ENCODE measurements at places on chromosomes 7 and 10.

DNA sequence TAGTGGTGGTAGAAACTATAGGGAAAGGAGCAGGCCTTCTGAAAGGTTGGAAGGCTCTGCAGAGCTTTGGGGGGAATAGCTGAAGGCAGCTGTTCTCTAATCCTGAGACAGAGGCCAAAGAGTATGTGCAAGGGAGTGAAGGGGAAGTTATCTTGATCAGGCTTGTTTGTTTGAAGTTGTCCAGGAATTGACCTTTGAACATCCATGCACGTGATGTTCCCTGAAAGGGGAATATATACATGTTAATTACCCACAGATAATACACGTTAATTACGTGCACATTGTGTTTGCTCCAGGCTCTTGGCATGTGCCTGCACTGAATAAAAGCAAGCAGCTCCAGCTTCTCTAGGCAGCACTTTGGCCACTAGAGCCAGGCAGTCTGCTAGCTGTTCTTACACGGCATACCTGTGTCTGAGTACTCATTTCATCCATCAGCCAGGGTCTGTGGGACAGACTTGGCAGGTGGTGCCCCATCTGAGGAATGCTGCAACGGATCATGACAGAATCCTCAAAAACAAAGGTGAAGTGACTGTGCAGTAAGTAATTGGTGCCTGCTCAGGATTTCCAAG is 18.0 kb upstream of the STARD3NL start:
- DNase-seq: no peak

- no peak for DNase-seq
These were observed 33.7 kb downstream of the MASTL start for GRCh38 chr10:27188897-27189296.

DNA sequence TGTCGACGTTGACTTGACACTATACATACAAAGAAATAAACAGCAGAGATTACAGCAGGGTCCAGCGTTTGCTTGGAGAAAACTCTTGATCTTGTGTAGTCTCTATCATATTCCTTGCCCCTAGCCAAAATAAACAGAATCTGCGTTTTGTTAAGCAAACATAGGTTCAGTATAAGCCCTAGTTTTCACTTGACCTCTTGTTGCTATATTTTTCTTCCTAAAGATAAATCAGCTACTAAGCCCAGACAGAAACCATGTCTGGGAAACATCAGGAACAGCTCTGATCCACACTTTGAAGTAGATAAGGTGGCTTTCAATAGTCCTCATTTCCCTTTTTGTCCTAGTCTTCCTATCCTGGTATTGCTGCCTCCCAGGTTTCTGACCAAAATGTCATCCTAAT is 328.2 kb upstream of the MAGI2 start:
- no peak for DNase-seq

DNA sequence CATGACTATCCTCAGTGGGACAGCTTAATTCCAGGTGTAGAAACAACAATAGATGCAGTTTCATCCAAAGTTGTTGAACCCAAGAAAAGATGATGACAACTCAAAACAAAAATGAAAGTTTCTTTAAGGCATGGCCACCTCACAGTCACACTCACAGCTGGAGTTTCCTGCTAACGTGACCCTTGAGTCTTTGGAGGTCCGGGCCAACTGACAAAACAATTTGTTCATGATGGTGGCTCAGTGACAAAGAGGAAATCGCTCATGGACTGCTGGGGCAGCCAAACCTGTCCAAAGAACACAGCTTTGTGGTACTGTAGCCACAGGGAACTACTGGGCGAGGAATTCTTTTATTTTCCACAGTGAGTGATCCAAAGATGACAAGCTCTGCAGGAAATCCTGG is 96.0 kb upstream of the JCAD start:
- DNase-seq: no peak

GRCh38 chr10:7333961-7334641 is 76.7 kb downstream of the SFMBT2 start:
- DNase-seq: no peak

DNA sequence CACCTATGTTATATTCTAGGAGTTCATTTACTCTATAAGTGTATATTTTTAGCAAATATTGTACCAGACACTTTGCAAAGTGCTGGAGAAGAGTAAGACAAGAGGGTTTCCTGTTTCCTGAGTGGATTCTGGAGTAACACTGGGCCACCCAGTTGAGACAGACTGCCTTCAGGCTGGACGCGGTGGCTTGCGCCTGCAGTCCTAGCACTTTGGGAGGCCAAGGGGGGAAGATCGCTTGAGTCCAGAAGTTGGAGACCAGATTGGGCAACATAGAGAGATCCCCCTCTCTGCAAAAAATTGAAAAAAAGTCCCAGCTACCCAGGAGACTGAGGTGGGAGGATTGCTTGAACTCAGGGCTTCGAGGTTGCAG is 772 bp upstream of the ZSCAN25 start:
- no peak for DNase-seq

DNA sequence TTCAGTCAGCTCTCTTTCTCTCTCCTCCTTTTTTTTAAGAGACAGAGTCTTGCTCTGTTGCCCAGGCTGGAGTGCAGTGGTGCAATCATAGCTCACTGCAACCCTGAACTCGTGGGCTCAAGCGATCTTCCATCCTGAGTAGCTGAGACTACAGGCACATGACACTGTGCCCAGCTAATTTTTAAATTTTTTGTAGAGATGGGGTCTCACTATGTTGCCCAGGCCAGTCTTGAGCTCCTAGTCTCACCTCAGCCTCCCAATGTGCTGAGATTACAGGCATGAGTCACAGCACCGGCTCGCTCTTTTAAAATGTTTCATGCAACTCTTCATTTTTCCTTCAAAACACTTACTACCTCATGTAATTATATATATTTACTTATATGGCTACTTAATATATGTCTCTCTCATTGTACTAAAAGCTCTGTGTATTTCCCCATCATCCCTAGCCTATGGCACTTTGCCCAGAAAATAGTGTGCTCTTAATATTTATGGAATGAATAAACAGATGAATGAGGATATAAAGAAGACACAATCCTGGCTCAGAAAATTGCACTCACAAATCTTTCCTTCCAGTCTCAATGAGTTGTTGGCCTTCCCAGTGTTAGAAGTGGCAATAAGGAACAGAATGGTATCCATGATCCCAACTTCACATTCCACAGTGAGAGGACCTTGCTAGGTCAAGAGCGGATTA is 33.9 kb downstream of the EBLN1 start:
- no peak for DNase-seq

DNA sequence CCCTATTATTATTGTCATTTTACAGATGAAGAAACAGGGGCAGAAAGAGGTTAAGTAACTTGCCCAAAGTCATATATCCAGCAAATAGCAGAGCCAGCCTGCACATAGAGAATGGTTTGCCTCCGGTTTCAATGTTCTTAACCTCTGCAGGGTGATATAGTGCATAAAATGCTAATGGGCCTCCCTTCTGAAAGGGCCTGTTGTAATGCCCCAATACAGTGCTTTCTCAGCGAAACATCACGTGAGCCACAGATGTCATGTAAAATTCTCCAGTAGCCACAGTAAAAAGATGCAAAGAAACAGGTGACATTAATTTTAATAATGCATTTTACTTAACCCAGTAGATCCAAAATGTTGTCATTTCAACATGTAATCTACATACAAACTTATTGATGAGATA is 38.1 kb downstream of the LRGUK start:
- no peak for DNase-seq

GRCh38 chr10:23912884-23913404 is 296.0 kb upstream of the KIAA1217 start:
- no peak for DNase-seq

GRCh38 chr7:39686261-39686924 is 63.0 kb downstream of the RALA start:
- DNase-seq: no peak

DNA sequence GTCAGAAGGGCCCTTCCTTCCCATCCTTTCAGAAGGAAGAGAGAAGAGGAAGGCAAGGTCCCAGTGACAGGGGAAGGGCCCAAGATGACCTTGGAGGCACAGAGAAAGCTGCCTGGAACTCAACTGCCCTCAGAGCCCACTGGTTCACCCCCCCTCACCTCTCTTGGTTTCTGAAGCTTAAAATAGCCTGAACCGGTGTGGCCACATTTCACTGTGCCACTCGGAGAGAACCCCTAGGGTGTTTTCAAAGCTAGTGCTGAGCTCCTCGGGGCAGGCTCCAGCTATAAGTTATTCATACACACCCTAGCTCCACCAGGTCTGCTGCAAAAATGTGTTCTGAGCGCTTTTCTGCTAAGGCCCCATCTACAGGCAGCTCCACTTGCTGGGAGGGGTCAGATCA is 60.9 kb upstream of the ADRB1 start:
- no peak for DNase-seq

DNA sequence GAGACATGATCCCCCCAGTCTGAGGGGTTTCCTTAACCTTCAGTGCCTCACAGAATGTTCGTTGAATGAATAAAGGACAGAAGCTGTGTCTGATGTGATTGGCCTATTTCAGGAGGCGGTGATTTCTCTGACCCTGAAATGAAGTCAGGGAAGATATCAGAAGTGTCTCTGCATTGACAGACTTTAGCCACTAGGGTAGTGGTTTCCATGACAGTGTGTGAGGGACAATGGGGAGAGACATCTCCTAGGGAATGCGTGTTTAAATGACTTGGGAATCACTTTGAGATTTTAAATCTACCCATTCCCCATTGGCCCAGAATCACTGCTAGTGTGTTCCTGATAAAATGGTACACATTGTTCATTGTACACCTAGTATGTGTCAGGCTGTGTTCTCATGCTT is 132.0 kb downstream of the CFAP58 start:
- no peak for DNase-seq

DNA sequence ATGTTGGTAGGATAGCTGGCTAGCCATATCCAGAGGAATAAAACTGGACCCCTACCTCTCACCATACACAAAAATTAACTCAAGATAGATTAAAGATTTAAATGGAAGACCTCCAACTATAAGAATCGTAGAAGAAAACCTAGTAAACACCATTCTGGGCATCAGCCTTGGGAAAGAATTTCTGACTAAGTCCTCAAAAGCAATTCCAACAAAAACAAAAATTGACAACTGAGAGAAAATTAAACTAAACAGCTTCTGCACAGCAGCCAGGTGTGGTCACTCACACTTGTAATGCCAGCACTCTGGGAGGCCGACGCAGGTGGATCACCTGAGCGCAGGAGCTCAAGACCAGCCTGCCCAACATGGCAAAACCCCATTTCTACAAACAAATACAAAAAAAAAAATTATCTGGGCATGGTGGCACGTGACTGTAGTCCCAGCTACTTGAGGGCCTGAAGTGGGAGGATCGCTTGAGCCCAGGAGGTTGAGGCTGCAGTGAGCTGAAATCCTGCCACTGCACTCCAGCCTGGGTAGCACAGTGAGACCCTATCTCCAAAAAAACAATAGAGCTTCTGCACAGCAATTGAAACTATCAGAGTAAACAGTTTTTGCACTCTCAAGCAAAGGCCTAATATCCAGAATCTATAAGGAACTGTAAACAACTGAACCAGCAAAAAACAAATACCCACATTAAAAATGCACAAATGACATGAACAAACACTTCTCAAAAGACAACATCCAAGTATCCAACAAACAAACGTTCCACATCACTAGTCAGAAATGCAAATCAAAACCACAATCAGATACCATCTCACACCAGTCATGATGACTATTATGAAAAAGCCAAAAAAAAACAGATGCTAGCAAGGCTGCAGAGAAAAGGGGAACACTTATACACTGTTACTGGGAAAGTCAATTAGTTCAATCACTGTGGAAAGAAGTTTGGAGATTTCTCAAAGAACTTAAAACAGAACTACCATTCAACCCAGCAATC is 4.8 kb downstream of the CRPPA start:
- DNase-seq: no peak
